ENCODE measurements at places on chromosomes 5 and 9.

DNA sequence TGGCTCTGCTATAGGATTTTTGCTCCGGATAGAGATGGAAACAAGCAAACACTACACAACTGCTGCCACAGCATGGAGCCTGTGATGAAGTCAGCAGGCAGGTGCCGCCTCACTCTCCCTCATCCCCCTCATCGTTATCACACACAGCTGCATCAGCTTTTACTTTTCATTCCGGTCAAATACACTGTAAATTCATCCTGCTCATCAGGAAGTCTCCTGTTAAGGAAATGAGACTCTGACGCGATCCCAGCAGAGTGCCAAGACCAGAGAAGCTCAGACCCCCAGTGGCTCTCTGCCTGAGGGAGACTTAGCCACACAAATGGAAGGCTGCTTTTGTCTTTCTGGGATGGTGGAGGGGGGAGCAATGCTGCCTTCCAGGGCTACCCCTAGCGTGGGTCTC, 270.2 kb downstream of the ELAVL2 start:
- DNase-seq = no peak

- DNase-seq = no peak
Measured at GRCh38 chr9:4119778-4120554, 179.9 kb downstream of the GLIS3 start.

DNA sequence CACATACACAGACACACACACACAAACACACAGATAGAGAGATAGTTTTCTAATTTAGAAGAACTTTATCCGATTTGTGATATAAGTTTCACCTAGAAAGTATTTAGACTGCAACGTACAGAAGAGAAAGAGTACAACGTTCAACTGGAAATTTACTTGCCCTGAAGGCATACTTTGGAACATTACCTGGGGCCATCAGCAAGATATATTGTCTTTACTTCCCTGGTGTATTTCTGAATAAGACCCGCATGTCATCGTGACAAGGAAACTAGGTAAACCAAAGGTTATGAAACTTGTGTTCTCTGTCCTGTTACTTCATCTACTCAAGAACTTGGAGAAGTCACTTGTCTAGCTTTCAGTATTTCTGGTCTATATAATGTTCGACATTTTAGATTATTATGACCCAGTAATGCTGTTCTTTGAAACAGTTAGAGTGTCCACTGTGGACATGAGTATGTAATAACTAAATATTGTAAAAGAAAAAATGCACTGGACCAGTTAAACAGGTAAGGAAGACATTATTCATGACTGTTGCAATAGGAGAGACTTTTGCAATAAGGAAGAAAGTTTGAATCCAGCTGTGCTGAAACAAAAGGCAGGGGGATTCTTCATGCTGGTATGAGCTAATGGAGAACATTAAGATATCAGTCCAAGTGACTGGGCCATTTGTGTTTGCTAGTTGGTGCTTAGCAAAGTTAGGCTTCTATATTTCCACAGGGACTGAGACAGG, 1791.1 kb downstream of the MAT2B start:
- no peak for DNase-seq

GRCh38 chr5:113293975-113294310, 140.8 kb downstream of the TSSK1B start:
- DNase-seq = no peak

- no peak for DNase-seq
Measured at GRCh38 chr9:100322954-100323536, 29.7 kb downstream of the TEX10 start.

DNA sequence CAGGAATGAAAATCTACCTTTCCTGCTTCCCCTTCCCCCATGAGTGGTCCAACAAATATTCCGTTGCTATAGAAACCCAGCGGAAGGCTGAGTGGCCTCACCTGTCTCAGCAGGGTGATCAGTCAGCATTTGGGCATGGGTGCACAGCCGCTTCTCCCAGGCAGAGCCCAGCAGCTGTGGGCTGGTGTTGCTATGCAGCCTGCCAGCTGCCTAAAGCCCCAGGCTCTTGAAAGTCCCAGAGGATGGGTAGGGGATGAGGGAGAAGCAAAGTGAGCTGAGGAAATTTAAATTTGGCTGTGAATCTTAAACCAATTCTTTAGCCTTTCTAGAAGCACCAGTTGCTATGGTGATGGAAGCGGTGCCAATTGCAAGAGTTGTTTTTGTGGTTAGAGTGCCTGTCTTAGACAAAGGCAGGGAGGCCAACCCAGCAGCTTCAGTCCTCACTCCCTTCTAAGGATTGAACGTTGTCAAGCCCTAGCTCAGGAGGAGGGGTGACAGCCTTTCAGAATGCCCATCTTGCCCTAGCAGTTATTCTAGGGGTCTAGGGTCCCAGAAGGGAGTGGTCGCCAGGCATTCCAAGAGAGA, 151.5 kb upstream of the PITX1 start:
- DNase-seq = no peak
